A549 treated with Mapracorat at 1 μM for 4 hours (cell line): ENCODE measurements at places on chromosomes 12 and 14. TPM values are rescaled to one million over a fixed set of nuclear protein-coding genes. Genes with fewer than 3 reads are reported as not detected.

The CYP46A1 gene
- total RNA-seq, result 0.05 to 0.25 TPM (median 0.15 TPM) in 4 of 5 replicates, not detected in the other

The TDP1 gene
- 12.6 to 16.7 TPM (median 14.4 TPM) in 5 replicates for total RNA-seq

The RITA1 gene
- total RNA-seq, result 24.1 to 33.5 TPM (median 32.9 TPM) in 5 replicates

The SYNDIG1L gene
- total RNA-seq, result not detected in 5 replicates

The TAS2R42 gene
- not detected in 5 replicates for total RNA-seq
